ENCODE measurements at places on chromosomes 6 and 20.

- DNase-seq: no peak
These were observed 136.8 kb upstream of the PTPRK start for GRCh38 chr6:128657181-128657580.

DNA sequence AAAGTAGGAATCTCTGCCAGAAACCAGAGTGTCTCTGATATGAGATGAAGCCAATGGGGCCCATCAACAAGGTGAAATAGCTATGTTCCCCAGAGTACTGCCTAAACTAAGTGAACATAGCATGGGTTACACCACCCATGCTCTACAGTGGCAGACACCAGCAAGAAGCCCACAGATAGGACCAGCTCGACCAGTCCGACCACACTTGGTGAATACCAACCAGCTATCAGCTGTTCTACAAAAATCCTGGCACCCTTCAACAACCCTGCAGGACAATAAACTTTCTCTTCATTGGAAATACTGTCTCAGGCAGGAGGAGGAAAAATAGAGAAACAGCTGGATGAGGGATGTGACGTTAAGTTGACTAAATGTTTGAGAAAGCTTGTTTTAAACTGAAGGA is 311.4 kb downstream of the EPM2A start:
- DNase-seq: no peak

DNA sequence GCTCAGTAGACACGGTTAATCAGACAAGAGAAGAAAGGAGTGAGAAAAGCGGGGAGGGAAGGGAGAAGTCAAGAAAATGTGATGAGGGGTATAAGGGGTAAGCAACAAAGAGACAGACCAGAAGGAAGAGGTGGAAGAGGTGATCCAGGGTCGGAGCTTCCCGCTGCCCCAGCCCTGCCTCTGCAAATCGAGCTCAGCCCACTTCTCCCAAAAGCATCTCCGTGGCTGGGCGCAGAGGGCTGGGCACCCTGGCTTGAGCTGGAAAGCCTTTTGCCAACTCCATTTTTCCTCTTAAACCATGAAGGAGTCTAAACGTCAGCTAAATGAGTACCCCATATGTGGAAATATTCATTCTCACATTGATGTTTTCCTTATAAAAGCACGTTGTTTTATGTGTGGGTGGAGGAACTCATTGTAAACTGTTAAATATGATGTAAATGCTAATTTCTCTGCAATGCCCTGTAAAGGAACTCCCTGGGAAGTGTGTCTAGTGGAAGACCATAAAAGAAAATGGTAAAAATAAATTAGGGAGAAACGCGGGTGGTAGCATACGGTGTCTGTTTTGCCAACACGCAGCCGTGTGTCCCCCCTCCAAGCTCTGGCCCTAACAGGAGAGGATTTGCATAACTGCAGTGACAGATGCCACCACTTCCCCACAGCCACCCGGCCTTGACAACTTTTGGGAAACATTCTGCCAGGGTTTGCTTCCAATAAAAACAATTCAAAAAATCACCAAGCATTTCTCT is 55.2 kb upstream of the MAFB start:
- DNase-seq: no peak

DNA sequence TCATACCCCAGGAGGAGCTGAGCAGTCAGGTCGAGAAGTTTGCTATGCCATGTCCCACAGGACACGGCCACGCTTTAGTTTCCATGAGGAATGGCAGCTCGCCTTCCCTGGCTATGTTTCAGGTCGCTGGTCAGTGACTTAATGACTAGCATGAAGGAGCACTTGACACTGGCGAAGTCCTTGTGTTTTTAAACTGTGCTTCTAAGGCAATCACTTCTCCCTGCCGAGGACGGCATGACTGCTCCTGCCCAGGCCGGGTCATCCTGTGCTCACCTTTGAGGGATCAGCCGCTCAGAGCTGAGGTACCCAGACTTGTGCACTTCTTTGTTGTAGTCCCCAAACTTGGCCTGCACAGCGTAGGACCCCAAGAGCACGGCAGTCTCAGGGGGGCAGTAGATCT is 34.1 kb downstream of the EZR start:
- no peak for DNase-seq

- DNase-seq: no peak
These were observed 26.0 kb upstream of the PLAGL1 start for GRCh38 chr6:144033816-144034735.

- no peak for DNase-seq
These were observed 59.6 kb downstream of the RAB44 start for GRCh38 chr6:36757206-36757605.

DNA sequence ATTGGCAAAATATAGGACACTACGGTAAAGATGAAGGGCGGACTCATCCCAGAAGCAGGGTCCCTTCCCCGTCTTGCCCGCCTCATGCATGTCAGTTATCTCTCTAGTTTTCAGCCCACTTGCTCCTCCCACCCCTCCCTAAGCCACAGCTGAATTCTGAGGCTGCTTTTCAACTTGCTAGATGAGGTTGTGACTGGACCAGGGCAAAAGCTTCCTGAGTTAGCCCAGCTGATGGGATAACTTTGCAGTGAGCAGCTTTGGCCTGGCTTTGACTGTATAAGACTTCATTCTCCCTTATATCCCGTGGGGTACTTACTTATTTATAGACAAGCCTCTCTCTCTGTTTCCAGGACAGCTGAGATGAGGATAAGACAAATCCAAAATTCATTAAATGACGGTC is 23.2 kb downstream of the GHRH start:
- DNase-seq: no peak

- no peak for DNase-seq
These were observed 60.3 kb upstream of the PRELID3B start for GRCh38 chr20:59102841-59103299.

DNA sequence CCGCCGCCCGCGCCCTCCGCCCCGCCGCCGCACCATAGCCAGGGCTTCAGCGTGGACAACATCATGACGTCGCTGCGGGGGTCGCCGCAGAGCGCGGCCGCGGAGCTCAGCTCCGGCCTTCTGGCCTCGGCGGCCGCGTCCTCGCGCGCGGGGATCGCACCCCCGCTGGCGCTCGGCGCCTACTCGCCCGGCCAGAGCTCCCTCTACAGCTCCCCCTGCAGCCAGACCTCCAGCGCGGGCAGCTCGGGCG is 1.5 kb downstream of the FOXC1 start:
- DNase-seq: no peak

- no peak for DNase-seq
These were observed 123.0 kb downstream of the AIG1 start for GRCh38 chr6:143183666-143184065.

DNA sequence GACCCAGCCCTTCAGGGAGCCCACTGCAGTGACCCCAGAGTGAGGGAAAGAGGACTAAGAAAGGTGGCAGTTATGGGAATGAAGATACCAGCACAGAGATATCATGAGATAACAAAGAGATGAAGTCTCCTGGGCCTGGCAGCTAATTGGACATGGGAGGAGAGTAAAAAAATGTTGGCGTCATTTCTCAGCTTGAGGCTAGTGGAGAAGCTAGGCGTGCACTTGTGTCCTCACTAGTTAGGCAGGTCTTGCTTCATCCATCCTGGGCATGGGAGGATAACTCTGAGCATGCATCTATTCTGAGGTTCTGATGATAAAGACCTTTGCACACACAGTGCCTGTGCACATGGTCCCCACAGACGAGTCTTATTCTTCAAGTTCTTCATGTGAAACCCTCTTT is 4.1 kb upstream of the GFOD1 start:
- DNase-seq: no peak

DNA sequence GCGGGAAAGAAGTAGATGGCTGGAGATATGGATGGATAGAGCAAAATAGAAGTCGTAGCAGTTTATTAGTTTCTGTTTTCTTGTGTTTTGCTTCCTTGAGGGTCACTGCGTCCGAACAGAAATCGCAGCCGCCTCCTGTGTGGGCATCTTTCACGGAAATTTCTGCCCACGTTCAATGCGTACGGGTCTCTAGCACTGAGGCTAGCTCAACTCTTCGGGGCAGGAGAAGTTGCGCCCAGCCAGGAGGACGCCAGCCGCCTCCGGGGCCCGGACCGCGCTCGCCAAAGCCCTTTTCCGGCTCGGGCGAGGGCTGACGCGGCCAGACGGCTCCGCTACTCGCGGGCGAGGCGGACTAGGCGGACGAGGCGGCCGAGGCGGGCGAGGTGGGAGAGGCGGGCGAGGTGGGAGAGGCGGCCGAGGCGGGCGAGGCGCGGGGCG is 814 bp downstream of the TFAP2B start:
- DNase-seq: no peak

DNA sequence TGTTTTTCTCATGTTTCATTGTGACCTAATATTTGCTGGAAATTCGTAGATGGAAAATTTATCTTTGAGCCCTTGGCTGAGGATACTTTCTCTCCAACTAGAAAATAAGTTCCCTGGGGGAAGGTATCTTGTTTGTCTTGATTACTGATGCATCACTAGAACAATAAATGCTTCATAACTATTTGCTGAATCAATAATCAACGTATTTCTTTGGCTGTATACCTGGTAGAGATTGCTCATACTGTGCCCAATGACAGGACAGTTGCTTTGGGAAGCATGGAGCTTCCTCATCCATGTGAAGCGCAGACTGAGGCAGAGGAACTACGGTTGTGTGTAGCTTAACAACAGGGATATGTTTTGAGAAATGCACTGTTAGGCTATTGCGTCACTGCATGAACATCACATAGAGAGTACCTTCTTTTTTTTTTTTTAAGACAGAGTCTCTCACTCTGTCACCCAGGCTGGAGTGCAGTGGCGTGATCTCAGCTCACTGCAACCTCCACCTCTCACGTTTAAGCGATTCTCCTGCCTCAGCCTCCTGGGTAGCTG is 34.2 kb upstream of the RPN2 start:
- no peak for DNase-seq

DNA sequence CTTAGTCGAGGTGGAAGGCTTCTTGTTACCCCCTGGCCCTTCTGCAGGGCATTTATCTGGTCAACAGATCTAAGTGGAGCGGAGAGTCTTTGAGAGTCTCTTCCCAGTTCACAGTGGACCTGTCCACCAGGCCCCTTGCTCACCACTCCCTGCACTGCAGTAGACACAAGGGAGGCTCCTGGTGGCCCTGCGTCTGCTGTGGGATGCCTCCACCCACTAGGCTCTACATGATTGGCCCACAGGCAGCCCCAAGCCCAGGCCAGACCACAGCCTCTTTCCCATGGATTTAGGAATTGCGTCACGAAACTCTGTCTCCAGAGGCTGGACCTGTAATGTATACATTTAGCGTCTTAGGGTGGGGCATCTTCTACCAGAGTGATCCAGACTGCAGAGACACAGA is 28.4 kb downstream of the TBC1D7 start:
- no peak for DNase-seq

- no peak for DNase-seq
These were observed 153.2 kb upstream of the TAB2 start for GRCh38 chr6:149164199-149164750.

DNA sequence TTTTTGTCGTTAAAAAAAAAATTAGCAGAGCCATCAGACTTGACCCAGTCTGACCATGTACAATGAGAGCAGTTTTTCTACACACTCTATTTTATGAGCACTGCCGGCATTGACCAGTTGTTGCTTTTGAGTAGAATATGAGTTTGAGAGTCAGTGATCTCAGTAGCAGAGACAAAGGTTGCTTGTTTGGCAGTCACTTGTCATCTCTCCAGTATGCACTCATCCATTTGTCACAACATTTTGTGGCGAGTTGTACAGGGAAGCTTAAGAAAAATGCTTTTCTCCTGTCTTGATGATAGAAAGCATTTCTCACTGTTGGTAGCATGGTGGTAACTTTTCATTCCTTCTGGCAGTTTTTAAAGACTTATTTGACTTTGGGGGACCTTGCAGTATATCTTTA is 159.9 kb downstream of the MMS22L start:
- DNase-seq: peak; percentile 32

GRCh38 chr6:116779573-116780164 is 14.2 kb upstream of the FAM162B start:
- no peak for DNase-seq

GRCh38 chr20:50735813-50736212 is 4.4 kb downstream of the PARD6B start:
- DNase-seq: no peak

DNA sequence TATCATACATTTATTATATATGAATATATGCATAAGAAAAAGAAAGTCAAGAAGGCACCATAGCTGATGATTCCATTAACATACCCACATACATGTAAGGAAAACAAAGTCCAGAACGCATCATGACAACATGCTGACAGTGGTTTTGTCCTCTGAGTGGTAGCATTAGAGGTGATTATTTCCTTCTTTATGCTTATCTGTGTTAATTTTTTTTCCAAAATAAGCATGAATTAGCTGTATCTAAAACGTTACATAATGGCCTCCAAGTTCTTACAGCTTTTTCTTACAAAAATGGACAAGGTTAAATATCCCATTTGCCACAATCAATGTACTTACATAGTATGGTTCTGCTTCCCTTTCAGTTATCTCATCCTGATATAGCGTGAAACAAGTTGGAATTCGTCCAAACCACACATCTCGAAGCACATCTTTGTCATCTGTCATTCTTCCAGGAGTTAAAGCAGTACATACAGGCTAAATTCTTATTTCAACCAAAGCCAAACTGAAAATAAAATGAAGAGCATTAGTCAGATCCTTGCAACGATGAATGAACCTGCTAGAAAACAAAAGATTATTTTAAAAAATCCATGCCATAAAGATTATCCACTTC is 9.7 kb downstream of the ATG5 start:
- DNase-seq: no peak

- no peak for DNase-seq
These were observed 92.8 kb downstream of the PRDM1 start for GRCh38 chr6:106178900-106179299.

GRCh38 chr20:49901588-49901987 is 13.7 kb downstream of the SPATA2 start:
- DNase-seq: no peak

DNA sequence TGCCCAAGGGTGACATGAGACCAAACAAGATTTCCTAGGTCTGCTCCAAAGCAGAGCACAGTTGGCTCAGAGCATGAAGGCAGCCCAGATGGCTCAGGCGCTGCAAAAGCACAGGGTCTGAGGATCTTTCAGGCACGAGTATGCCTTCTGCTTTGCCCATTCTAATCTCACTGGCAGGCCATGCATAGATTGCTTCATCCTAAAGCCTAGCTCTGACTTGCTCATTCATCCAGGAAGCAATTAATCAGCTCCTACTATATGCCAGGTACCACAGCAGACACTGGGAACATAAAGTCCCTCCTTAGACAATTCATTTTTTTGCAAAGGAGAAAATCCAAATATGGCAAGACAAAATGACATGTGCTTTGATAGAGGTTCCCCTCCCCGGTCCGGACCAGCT is 31.2 kb downstream of the GPLD1 start:
- DNase-seq: no peak

GRCh38 chr6:32370505-32370904 is 1.2 kb downstream of the TSBP1 start:
- no peak for DNase-seq

- no peak for DNase-seq
These were observed 50.9 kb downstream of the SNRNP48 start for GRCh38 chr6:7640607-7641577.

DNA sequence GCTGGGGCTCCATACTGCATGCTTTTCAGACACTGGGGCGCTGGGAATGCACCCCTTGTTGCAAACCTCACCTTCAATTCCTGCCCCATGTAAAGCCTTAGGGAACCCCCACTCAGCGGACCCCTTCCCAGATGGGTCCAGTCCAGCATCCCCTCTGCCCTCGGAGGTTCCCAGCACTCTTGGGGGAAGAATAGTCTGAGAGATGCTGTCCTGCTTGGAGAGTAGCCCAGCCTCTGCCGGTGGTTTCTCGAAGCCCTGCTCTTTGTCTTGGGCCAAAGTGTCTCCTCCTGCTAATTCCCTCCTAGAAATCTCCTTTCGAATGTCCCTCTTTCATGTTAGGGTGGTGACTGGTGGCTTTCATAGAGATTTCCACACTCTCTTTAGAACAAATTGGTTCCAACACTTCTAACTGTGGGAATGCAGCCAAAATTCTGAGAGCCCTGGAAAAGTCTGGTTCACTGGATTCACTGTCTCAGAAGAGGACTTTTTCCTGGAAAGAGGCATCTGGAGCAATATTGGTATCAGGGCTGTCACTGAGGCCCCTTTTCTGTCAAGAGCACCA is 24.9 kb upstream of the SULF2 start:
- DNase-seq: no peak

Measured in hippocampal formation (tissue), 2 donors.